Dorsolateral prefrontal cortex (tissue), 122 donors: ENCODE measurements at places on chromosomes 2 and 18.

GRCh38 chr2:74619651-74620297, 28.4 kb downstream of the M1AP start:
- no peak for DNase-seq

- DNase-seq: peak; percentile 21
These were observed 60.6 kb upstream of the SMAD7 start for GRCh38 chr18:49011291-49011746.

GRCh38 chr2:119421741-119422140, 9.9 kb upstream of the TMEM37 start:
- no peak for DNase-seq

GRCh38 chr2:234251326-234252271, 201.1 kb downstream of the SPP2 start:
- DNase-seq: no peak

GRCh38 chr18:78293940-78294541, 685.6 kb upstream of the SALL3 start:
- no peak for DNase-seq

DNA sequence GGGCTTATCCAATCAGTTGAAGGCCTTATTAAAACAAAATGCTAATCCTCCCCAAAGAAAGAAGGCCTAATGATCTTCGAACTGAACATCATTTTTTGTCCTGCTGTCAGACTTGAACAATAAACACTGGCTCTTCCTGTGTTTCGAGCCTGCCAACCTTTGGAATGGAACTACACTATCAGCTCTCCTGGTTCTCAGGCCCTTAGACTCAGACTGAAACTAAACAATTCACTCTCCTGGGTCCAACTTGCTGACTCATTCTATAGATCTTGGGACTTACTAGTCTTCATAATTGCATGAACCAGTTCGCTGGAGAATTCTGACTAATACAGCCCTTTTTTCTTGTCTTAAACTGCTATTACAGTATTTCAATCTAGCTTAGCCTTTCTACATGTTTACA, 235.2 kb downstream of the LNPK start:
- DNase-seq: no peak

GRCh38 chr2:204152616-204153015, 216.1 kb downstream of the ICOS start:
- DNase-seq: no peak

DNA sequence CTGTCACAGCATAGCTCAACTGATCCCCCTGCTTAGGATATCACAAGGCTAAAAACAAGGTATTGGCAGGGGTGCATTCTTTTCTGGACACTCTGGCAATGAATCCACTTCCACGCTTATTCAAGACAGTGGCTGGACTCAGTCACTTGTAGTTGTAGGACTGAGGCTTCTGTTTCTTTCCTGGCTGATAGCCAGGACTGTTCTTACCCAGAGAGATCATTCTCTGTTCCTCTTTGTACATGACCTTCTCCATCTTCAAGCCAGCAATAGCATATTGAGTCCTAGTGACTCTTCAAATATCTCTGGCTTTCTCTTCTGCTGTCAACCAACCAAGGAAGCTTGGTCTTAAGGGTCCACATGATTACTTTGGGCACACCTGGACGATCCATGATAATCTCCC, 241.3 kb downstream of the RBM43 start:
- no peak for DNase-seq

- DNase-seq: no peak
These were observed 14.4 kb upstream of the SMIM21 start for GRCh38 chr18:75441896-75442295.

- DNase-seq: no peak
These were observed 618 bp upstream of the CHN1 start for GRCh38 chr2:175005733-175006264.

DNA sequence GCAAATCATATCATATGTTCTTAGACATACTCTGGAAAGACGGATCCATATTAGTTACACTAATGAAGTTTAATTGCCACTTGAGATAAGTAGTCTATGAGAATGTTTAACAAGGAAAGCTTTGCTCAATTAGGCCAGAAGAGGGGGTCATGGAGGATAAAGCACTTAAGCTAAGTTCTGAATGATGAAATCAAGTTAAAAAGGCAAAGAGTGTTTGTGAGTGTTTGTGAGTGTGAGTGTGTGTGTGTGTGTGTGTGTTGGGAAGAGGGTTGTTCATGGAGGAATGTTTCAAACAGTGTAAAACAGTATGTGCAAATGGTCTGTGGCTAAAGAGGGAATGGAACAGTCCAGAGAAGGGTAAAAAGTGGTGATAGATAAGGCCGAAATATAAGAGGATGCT, 360.9 kb downstream of the ERBB4 start:
- DNase-seq: no peak

DNA sequence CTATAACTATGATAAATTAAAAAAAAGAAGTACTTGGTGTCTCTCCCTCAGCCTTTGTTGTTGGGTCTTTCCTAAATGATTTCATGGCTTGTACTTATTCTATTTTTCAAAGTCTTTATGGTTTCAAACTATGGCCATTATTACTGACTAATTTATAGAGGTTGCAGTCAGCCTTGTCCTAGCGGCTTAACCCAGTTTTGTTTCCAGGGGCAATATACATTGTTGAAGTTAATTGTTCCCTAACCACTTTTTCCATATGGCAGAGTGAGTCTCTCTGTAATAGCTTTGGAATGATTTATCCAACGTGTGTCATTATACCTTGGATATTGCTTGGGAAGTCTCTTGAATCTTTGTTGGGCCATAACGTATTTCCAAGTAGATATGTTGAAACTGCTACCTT, 408.8 kb downstream of the HRH4 start:
- no peak for DNase-seq
